ENCODE measurements at places on chromosomes 2 and 18.
A peak's percentile ranks its signal among the peaks of the same experiment; 100 is the strongest.

DNA sequence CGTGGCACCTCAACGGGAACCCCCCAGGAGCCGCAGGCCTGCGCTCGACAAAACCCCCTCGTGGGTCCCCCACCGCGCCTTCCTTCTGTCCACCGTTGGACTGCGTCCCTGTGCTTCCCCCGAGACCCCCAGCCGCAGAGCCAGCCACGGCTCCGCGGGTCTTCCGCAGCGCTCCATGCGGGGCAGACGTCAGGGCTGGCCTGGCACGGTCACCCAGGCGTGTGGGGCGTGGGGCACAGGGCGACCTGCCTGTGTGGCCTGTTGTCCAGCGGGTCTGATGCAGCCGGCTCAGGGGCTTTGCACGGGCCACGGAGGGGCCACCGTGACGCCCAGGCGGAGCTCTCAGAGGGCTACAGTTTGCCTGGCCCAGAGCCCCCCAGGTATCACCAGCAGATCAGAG, 11.0 kb downstream of the NFATC1 start:
- no peak for DNase-seq

- DNase-seq = no peak
Observed at GRCh38 chr2:128166746-128167353, 75.8 kb downstream of the UGGT1 start.

GRCh38 chr2:164429354-164429753, 191.9 kb downstream of the GRB14 start:
- DNase-seq = no peak

GRCh38 chr2:3294069-3294468, 83.5 kb downstream of the EIPR1 start:
- DNase-seq = no peak

DNA sequence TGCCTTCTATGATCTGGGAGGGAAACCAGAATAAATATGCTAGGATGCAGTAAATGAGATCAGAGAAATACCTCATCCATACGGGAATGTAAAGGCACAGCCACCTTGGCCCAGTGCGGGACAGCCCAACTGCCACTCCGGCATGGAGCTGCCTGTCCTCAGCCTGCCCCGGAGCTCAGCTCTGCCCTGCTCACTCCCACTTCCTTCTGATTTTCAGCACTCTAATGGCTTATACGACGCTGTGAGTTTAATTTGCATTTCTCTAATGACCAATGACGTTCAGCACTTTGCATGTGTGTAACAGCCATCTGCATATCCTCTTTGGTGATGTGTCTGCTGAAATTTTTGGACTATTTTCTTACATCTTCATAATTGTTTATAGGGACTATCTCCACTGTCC, 172.5 kb upstream of the RAB6C start:
- no peak for DNase-seq

- no peak for DNase-seq
Observed at GRCh38 chr2:13504808-13505207, 788.1 kb downstream of the TRIB2 start.

DNA sequence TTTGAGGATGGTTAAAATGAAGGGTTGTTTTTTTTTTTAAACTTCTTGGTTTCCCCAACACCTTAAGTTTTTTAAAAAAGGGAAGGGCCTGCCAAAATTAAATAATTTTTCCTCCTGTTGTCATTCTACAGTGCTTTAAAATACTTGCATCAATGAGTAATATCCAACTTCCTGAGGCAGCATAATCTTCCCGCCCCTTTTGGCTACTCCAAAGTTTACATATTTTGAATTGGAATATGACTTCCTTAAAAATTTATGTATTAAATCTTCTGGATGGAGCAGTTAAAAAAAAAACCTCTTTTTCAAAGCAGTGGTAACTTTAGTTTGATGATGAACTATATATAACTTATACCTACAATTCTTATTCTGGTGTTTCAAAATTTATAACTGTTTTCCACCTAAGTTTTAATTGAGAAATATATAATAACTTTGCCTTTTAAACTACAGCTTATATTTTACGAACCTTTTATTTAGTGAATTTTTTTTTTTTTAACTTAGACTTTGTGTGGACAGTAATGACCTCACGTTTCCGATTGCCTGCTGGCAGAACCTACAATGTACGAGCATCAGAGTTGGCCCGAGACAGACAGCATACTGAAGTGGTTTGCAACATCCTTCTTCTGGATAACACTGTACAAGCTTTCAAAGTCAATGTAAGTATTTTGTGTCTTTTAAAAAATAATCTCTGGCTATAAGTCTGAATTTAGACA, 49.8 kb downstream of the PTPN4 start:
- no peak for DNase-seq

GRCh38 chr2:166148500-166149400, 20.9 kb upstream of the SCN1A start:
- no peak for DNase-seq

DNA sequence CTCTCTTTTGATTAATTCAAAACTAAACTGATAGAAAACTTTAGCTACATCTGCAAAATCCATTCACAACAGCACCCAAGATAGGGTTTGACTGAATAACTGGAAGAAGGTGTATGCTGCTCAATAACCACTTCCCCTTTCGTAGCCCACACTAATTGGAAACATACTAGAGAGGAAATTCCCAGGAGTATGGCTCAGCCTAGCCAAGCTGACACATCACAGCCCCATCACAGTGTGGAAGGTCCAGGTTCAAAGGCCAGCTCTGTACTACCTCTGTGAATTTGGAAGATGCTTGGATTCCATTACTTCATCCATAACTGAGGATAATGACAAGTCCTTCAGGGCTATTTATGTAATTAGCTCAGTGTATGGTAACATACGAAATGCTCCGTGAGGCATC, 185.4 kb downstream of the FBXO15 start:
- no peak for DNase-seq

DNA sequence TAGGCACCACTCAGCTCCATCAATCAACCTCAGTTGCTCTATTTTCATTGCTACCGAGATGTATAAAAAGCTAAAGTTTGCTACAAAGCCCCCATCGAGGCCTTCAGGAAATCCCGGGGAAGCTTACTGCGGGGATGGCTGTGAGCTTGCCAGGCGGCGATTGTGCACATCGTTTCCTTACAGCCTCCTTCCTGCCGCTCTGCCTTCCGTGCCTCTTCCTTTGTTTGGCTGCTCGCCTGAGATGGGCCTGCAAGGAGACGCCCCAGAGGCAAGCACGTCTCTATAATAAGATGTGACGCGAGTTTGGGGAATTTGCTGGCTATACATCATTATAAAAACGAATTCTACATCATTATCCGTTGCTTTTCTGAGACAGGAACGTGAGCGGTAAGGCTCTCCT, 41.6 kb downstream of the DHRS9 start:
- no peak for DNase-seq

DNA sequence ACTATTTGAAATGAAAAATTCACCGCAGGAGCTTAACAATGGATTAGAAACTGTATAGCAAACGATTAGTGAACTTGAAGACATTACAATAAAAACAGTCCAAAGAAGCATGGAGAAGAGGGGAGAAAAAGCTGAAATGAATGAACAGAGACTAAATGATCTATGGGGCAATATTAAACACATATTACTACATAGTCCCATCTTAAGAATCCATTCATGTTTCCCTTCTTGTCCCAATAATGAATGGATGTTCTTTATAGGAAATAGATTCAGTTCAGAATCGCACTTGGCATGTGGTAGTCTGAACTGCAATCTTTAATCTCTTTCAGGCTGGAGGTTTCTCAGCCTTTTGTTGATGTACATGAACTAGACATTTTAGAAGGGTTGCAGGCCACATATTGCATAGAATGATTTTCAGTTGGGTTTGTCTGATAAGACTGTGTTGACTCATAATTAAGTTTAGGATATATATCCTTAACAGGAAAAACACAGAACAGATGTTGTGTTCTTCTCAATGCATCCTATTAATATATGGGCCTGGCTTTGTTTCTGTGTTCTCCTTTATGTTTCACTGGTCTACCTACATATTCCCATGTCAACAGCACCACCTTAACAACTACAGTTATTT, 27.9 kb downstream of the CCDC88A start:
- DNase-seq = no peak

DNA sequence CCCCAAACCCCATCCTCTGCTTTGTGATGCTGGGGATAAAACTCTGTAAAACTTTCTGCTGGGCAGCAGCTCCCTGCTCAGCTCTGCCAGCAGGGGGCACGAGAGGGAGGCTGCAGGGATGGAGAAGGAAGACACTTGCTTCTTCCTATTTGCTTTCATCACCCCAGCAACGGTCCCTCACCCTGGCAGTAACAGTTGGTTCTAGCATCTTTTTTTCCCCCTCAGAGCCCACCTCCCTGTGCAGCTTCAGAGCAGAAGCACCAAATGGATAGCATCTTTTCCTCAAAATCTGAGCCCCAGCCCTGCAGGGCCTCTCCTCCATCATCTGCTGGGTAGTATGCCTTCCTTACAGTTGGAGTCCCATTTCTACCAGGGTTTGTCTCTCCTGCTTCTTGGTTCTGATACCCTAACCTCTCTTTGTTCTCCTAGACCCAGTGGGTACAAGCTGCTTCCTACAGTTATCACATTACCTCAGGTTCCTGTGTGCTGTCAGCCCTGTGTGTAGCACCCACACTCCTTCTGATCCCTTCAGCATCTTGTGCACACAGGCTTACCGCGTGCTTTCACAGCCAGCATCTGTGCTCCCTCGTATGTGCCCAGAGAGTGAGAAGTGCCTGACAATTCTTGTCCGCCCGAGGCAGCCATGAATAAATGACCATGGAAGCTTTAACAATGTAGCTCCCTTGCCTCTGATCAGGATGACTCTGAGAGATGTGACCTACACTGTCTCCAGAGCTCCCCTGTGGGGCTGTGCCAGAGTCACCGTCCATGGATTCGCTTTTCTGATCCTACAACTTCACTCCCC, 14.5 kb downstream of the CKAP2L start:
- peak; percentile 85 for DNase-seq

- DNase-seq = no peak
Observed at GRCh38 chr2:3770724-3771415, 67.5 kb downstream of the DCDC2C start.

- no peak for DNase-seq
Observed at GRCh38 chr2:181846399-181847197, 44.9 kb upstream of the ITPRID2 start.

GRCh38 chr2:175579646-175580045, 398.1 kb upstream of the ATP5MC3 start:
- no peak for DNase-seq

- peak; percentile 50 for DNase-seq
Observed at GRCh38 chr18:26190506-26190905, 35.7 kb upstream of the TAF4B start.

DNA sequence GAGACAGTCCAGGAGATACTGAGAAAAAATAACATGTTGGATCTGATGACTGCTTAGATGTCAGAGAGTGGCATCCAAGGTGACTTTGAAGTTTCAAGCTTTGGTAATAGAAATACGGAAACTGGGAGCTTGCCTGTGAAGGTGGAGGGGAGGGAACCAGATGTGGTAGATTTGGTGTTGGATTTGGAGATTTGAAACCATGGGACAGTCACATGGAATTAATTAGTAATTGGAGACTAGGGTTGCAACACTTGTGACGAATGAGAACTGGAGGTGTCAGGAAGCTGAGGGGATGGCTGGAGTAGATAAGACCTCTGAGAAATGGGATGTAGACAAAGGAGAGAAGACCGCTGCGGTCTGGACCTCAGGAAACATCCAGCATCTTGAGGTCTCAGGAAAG, 46.7 kb downstream of the RPL37A start:
- DNase-seq = no peak

GRCh38 chr2:64601785-64602391, 51.8 kb downstream of the SERTAD2 start:
- DNase-seq = no peak

- no peak for DNase-seq
Observed at GRCh38 chr2:20456636-20457426, 10.0 kb downstream of the RHOB start.

- no peak for DNase-seq
Observed at GRCh38 chr2:208467564-208467963, 61.0 kb downstream of the PTH2R start.

DNA sequence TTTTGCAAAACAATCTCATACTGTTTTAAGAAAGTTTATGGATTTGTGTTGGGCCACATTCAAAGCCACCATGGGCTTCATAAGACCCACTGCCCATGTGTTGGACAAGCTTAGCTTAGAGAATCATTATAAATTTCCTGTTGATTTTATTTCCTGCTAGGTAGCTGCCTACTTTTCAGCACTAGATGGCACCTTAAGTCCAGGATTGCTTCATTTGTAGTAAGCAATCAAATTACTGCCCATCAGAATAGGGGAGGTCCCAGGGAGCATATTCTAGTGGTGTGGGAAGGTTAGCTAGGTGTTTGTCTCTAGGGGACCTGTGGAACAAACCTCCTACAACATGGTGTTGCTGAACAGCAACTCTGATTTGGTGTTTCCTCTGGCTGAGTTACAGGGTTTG, 11.0 kb upstream of the DCDC2C start:
- no peak for DNase-seq

All from CD4-positive, alpha-beta T cell treated with Interleukin-2 at 100 ng/mL for 4 hours (primary cell).